ENCODE measurements at places on chromosomes 3 and 15. TPM values are rescaled to one million over a fixed set of nuclear protein-coding genes. Genes with fewer than 3 reads are reported as not detected.

CLDN11 gene
- 2.7 TPM for total RNA-seq

LRRC31 gene
- total RNA-seq = not detected

SYNM gene
- 8.8 TPM for total RNA-seq

HDC gene
- total RNA-seq = not detected

SETD5 gene
- total RNA-seq = 56.0 TPM

EFCC1 gene
- 0.62 TPM for total RNA-seq

MYZAP gene
- not detected for total RNA-seq

CATSPER2 gene
- 4.5 TPM for total RNA-seq

AQR gene
- total RNA-seq = 20.7 TPM

RTP1 gene
- 1.00 TPM for total RNA-seq

ASTE1 gene
- total RNA-seq = 2.1 TPM

RPL14 gene
- 979 TPM for total RNA-seq

NPAP1 gene
- total RNA-seq = 0.13 TPM

ADGRG7 gene
- total RNA-seq = not detected

GLDN gene
- 0.20 TPM for total RNA-seq

GNB4 gene
- 6.7 TPM for total RNA-seq

CYFIP1 gene
- 13.2 TPM for total RNA-seq

IL5RA gene
- 0.44 TPM for total RNA-seq

CLSTN2 gene
- 1.3 TPM for total RNA-seq

FMN1 gene
- total RNA-seq = 0.55 TPM

CPN2 gene
- not detected for total RNA-seq

SUMF1 gene
- total RNA-seq = 20.4 TPM

GREM1 gene
- total RNA-seq = 0.35 TPM
